ENCODE measurements at places on chromosomes 1 and 21.

- no peak for DNase-seq
These were observed 623 bp downstream of the CAPN2 start for GRCh38 chr1:223712850-223713474.

DNA sequence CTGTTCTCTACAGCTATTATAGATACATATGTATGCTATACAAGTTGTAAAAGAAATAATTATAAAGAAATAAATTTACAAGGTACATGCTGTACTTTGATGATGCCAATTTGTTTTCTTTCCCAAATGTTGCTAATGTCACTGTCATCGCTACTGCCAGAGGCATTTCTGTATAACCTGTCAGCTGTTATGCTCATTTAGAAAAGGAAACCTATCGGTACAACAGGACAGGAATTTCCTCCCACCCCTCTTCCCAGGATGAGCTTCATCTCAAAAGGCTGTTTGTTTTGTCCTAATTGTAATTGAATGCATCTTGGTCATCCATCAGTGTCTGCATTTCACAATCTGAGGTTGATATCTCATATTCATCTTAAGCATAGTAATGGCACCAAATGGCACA, 975.7 kb downstream of the TTLL7 start:
- no peak for DNase-seq

DNA sequence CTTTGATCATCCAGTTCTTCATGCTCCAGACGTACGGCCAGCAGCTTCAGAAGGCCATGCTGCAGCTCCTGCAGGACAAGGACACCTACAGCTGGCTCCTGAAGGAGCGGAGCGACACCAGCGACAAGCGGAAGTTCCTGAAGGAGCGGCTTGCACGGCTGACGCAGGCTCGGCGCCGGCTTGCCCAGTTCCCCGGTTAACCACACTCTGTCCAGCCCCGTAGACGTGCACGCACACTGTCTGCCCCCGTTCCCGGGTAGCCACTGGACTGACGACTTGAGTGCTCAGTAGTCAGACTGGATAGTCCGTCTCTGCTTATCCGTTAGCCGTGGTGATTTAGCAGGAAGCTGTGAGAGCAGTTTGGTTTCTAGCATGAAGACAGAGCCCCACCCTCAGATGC, 32.5 kb downstream of the MX1 start:
- no peak for DNase-seq

- no peak for DNase-seq
These were observed 46.0 kb downstream of the KCNJ6 start for GRCh38 chr21:37870221-37870620.

- no peak for DNase-seq
These were observed 252.0 kb downstream of the KCTD3 start for GRCh38 chr1:215819114-215819513.

DNA sequence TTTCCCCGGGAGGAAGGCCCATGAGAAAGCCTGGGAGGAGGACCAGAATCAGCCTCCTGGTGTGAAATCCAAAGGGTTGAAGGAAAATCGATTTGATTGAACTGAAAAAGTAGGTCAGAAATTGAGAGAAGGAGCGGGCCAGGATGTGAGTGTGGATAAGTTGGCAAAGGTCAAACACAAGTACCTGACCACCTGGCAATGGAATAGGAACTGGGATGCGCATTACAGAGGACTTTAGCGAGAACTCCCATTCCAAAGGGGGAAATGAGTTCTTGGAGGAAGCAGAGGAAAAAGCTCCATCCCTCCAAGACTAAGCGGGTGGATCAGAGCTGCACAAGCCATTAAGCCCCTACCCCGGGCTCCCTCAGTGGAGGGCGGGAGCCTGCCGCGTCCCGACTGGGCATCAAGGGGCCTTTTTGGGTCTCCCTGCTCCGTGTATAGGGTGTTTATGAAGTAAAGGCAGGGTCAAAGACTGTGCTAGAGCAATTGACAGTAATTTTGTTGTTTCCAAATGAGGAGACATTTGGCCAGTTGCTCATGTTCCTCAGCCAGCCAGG, 56.4 kb downstream of the TGFB2 start:
- DNase-seq, result no peak

DNA sequence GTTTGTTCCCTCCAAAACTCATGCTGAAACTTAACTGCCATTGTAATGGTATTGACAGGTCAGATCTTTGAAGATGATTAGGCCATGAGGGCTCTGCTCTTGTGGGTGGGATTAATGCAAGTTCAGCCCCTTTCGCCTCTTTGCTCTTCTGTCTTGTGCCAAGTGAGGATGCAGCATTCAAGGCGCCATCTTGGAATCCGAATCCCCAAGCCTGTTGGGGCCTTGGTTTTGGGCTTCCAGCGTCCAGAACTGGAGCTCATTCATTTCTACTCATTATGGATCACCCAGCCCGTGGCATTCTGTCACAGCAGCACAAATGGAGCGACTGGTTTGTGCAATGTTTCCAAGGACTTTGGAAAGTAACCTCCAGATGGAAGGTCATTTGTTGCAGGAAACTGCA, 5.6 kb downstream of the TTC34 start:
- no peak for DNase-seq

Measured in HL-60 (cell line).